ENCODE measurements at places on chromosomes 1 and 21.

DNA sequence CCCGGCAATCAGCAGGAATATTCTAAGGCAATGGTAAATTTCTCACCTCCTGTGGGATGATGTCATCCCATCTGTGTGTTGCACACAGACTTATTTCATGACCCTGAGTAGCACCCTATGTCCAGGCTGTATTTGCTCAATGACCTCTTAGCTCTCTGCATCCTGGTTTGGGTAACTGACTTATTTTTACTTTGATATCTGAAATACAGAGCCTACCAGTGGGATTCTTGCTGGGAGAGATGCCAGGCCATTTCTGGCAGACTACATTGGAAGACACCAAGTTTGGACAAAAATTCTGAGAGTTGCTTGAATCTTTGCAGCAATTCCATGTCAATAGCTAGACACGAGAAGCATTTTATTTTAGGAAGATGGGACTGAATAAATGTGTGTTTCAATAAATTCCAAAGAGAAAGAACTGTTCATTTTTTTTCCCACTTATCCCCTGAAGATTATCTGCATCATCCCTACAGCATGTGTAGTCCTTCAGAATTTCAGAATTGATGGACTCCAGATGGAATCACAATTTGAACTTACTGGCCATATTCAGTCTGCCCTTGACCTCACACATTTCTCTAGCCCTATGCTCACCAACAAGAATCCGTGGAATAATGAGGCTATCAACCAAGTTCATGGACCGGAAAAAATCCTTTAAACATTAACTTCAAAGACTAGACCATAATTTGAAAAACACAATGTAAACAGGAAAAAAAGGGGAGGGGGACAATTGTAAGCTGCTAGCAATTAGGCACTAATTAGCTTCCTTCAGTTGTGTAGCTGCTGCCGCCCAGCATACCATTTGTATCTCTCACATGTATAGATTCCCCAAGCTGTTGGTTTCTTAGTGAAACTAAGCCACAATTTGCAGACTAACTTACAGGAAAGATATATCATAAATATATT lies 226.5 kb downstream of the HMCN1 start:
- DNase-seq = no peak

DNA sequence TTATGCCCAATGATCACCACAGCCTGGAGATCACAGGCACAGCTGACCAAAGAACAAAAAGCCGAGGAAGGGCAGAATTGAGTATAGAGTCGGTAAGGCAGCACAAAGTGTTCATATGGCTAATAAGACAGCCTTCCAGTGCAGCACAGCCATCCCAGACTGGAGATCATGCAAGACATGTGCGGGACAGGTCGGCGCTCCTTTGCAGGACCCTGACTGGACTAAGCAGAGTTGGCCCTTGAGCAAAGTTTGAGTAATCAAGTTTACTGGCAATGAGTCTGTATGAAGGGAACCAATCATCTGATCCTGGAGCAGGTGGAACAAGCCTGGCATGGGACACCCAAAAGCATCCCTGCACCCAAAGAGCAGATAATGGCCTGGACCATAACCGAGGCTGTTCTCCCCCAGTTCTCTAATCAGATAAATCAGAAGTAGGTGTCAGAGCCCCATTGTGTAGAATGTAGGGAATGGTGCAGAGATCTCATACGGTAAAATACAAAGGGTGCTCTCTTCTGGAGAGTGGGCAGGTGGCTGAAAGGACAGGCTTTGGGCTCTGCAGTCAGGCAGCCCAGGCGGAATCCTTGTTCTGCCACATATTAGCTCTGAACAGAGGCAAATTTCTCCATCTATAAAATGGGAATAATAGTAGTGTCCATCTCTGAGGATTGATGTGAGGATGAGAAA lies 10.7 kb upstream of the DNASE2B start:
- DNase-seq = no peak

DNA sequence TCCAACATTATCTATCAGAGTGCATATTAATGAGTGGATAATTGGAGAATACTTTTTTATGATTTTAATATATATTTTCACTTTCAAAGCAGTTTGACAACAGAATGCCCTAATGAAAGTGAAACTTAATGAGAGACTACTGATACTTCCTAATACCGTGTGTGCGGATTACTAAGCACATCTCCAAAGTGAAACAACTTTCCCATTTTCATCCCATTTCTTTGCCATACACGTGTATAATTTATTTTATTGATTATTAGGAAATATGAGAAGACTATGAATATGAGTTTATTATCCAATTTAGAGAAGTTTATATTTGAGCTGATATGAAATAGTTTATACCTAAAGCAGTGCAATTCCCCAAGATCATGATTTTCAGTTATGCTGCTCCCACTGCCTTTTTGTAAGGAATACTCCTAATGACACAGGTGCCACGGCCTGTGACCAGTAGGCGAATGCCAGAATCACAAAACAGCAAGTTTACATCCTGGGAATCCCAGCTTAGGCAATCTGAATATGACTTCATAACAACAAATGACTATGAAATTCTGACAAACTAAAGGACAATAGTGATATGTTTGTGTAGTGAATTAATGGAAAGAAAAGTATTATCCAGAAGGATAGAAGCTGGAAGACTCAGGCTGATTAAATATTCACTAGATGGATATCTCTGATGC lies 202.9 kb downstream of the NCAM2 start:
- peak; percentile 2 for DNase-seq

DNA sequence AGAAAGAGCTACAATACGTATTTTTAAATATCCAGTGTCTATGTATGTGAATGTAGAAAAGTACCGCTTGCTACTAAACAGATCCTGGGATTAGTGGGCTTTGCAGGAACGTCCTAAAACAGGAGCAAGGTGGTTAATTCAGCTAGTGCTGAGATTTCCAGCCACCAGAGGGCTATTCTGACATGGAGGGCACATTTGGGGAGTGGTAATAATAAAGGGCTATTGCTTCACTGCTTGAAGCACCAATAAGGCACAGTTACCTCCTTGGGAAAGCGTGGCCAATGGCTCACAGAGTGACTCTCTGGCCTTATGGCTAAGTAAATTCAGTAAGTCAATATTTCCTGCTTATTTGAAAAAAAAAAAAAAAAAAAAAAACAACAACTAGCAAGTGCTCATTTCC lies 152.4 kb downstream of the GABPA start:
- no peak for DNase-seq

- no peak for DNase-seq
Measured at GRCh38 chr1:74592580-74593355, 80.4 kb upstream of the LRRC53 start.

DNA sequence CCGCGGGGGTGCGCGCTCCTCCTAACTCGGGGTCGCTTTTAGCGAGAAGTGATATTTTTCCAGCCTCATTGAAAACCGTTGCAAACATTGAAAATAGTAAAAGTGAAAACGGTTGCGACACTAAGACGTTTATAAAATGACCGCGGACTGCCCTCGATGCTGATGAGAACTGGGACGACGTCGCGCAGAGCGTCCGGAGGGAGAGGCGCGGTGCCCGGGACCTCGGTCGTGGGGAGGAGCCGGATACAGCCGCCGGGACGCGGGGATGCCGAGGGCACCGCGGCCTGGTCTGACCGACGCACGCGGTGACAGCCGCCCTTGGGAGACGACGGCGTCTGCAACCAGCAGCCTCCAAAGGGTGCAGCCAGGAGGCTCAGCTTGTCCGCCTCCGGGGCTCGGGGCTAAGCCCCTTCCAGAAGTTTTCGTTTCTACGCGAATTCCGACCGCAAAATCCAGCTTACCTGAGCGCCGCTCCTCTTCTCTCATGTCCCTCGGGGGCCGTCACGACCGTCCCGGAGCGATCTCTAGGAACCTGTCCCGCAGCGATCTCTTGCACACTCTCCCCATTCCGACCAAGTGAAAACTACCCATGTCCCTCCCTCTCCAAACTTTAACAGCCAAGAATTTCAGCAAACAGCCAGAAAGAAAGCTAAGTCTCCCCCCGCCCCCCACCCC lies 144.4 kb upstream of the ETS2 start:
- peak; percentile 18 for DNase-seq

DNA sequence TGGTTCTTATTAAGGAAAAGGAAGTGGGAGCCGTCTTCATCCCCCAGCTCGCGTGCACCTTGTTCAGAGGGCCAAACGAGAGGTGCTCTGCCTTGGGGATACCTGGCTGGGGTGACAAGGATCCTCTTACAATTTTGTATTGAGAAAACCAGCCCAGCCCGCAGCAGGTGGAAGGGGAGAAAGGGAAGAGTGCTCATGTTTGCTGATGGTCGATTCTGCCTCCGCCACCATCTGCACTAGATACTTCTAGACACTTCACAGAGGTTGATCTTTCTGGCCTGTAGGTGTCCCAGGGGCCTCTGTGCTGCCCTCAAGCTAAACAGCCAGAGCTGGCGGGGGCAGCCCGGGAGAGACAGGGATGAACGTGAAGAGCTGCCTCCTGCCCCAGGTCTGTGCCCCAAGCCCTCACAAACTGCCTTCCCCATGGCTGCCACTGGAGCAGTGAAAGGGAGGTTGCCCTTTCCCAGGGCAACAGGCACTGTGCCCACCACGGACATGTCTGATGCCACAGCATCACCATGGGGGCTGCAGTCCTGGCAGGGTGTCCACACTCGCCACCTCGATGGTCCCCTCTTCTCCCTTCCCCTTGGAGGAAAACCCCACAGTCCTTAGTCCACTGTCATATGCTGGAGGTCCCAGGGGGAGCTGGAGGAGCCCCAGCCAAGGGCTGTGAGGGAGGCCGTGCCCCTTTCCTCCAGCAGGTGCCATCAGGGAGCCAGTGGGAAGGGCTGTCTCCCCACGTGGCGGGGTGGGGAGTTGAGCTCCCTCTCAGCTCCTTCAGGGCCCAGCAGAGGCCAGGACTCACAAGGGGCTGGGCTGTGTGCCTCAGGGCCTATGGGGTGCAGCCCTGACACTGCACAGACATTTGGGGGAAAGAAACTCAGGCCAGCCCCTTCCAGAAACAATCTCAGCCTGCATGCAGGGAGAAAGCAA lies 8.1 kb downstream of the ADPRS start:
- no peak for DNase-seq

GRCh38 chr1:56436912-56437417 lies 142.4 kb downstream of the PLPP3 start:
- no peak for DNase-seq

- no peak for DNase-seq
Measured at GRCh38 chr1:169186106-169186505, 79.6 kb downstream of the ATP1B1 start.

GRCh38 chr1:171801487-171801891 lies 20.0 kb downstream of the METTL13 start:
- DNase-seq = peak; percentile 9

DNA sequence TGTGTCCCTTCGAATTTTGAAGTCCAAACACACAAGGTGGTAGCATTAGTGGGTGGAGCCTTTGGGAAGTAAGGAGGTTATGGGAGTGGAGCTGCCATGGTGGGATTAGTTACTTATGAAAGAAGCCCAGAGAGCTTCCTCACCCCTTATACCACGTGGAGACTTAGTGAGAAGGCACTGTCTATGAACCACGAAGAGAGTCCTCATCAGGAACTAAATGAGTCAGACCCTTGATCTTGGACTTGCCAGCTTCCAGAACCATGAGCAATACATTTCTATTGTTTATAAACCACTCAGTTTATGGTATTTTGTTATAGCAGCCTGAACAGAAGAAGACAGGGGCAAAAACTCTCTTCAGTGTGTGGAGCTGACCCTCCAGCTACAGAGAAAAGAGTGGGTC lies 259.3 kb upstream of the AJAP1 start:
- peak; percentile 57 for DNase-seq

GRCh38 chr1:21264898-21265297 lies 25.4 kb downstream of the ECE1 start:
- DNase-seq = peak; percentile 66

DNA sequence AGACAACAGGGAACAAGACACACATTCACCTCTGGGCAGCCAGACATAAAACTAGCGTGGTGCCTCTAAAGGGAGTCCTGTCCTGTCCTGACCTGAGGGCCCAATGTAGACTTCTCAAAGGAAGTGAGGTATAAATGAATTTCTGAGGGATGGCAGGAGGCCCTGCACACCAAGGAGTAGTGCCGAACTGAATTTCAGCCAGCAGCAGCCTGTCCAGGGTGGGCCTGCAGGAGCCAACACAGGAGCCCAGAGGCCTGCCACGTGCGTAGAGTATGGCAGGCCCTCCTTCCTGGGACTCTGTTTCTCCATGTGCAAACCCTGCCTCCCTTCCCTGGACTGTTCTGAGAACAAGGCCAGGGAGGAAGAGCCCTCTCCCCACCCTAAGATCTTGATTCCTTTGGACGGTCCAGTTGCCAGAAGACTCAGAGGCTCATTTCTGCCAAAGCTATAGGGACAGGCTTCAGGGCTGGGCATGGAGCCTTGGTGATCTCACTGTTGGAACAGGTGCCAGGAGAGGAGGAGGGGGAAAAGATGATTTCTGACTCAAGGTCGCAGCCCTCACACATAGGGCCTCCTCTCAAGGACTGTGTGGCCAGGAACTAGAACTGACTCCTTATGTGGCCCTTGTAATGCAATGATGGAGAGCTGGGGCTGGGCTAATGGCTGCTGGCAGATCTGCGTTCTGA lies 1.8 kb upstream of the FABP3 start:
- DNase-seq = no peak

- DNase-seq = no peak
Measured at GRCh38 chr1:41661428-41662060, 177.1 kb upstream of the EDN2 start.

DNA sequence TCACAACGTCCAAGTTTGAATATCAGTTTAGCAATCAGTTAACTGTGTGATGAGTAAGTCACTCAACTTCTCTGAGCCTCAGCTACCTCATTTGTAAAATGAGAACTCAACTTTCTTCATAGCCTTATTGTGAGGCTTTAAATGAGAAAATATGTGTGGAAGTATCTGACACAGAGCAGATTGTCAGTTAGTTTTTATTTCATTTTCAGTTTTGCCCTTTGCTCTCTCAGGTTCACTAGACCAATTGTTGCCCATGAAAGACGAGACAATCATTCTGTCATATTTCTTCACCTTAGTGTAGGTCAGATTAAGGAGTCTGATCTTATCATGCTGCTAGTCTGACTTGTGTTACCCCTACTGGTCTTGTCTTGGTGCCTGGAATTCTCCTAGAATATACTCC lies 232.8 kb upstream of the PTBP2 start:
- no peak for DNase-seq

DNA sequence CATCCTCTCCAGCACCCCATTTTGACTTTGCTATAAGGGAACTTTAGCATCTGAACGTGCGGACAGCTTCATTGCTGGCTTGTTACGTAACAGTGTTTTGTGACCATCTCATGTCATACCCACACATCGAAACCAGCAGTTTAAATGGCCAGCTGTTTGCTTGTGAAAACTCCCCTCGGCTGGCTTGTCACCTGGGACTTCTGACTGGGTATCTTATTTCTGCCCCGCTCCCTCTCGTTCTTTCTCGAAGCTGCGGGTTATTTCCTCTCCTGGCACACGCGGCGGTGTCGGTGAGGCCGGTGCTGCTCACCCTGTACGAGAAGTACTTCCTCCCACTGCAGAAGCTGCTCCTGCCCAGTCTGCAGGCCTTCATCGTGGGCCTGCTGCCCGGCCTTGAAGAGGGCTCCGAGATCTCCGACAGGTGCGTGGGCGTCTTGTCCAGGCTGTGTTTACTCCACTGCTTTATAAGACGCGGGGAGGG lies 43.5 kb downstream of the DOP1B start:
- DNase-seq = no peak

GRCh38 chr1:8419861-8420260 lies 101.9 kb downstream of the SLC45A1 start:
- no peak for DNase-seq
